Right cardiac atrium (tissue), 5 donors: ENCODE measurements at places on chromosomes 1 and 21.

DNA sequence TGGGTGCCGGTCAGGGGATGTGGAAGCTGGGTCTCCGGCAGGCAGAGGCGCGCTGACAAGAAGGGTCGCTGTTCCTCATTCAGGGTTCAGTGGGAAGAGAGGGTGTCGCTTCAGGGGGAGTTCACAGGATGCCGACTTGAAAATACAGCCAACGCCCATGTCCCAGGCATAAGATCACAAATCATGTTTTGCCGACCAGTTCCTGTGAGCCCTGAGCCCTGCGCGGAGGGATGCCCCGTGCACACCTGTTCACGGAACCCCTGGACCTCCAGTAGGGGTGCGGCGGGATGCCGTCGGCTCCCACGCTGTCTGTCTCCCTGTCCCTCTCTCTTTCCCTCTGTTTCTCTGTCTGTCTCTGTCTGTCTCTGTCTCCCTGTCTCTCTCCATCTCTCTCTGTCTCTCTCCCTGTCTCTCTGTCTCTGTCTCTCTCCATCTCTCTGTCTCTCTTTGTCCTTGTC, 26.8 kb downstream of the TP73 start:
- DNase-seq, result peak; percentile 35

GRCh38 chr21:43273016-43273707, 104.4 kb downstream of the CRYAA start:
- peak; percentile 4 for DNase-seq

DNA sequence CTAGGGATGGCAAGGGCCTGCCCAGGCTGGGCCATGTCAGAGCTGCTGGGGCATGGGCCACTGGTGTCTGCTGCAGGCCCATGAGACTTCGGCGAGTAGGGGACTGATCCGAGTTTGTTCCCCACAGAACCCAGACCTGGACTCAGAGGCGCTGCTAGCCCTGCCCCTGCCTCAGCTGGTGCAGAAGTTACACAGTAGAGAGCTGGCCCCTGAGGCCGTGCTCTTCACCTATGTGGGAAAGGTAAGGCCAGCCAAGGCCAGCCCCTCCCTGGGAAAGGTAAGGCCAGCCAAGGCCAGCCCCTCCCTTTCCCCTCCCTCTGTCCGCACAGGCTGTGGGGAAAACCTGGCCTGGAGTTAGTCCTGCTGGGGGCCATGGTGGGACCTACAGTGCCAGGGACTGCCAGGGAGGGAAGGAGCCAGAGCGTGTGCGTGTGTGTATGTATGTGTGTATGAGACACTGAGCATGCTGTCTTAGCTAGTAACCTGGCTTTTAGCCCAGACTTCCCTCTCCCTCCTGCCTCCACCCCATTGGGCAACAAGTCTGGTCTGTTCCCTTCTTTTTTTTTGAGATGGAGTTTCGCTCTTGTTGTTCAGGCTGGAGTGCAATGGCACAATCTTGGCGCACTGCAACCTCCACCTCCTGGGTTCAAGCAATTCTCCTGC, 8.0 kb downstream of the FAAH start:
- DNase-seq, result peak; percentile 82

DNA sequence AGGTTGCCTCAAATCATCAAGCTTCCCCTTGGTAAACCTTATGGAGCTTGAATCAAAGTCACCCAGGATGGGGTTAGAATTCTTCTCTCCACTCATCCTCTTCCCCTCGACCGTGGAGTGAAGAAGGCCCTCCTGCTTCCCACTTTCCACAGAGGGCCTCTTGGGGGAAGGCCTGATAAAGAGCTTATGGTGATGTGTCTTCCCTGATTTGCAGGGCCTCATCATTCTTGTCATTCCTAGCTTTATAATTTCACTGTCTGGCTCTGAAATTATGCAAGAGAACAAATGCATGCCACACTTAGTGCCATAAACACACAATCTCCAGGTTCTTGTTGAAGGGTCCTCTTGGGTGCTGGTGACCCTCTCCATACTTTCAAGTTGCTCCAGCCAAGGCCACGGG, 101.2 kb downstream of the HMGB4 start:
- no peak for DNase-seq

DNA sequence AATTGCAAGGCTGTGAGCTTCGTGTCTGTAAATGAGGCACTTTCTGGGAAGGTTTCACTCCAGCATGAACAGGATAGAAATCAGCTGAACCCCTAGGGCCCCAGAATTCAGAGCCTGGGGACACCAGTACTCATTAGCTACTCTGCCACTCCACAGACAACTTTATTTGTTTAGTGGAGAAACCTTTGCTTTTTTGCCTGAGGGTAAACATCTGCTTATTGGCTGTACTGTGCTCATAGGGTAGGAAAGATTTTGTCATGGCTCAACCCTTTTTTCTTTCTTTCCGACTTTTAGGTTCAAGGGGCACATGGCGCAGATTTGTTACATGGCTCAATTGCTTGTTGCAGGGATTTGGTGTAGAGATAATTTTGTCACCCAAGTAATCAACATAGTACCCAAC, 138.4 kb upstream of the BACE2 start:
- DNase-seq, result no peak

- DNase-seq, result no peak
Observed at GRCh38 chr1:157497987-157498735, 54.2 kb downstream of the FCRL5 start.

GRCh38 chr1:88001460-88001859, 672.8 kb downstream of the LMO4 start:
- no peak for DNase-seq

GRCh38 chr1:61348025-61348665, 265.8 kb downstream of the NFIA start:
- DNase-seq, result no peak

DNA sequence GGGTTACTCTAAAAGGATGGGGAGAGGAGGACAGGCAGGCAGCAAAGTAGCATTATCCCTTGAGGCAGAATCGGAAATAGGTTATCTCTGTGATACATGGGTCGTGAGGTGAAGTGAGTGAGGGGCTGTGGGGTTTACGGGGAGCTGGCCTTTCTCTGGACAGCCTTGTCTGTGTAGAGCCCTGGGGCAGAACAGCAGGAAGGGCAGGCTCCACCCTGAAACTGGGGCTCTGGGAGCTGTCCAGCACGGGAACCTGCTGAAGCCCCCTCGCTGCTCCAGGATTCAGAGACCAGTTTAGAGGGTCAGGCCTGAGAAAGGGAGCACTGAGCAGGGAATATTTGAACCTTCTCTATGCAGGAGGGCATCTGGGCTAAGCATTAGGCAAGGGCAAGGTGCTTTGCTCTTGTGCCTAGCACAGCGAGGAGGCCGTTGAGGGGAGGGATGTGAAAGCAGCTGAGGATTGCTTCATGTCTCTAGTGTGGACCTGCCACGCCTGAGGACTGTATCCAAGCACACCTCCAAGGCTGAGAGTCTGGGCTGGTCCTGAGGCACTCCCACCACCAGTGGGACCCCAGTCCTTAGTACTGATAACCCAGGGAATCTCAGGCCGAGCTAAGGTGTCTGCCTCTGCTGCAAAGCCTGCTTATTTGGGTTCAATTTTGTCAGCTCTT, 55.8 kb downstream of the NAV1 start:
- DNase-seq, result no peak

DNA sequence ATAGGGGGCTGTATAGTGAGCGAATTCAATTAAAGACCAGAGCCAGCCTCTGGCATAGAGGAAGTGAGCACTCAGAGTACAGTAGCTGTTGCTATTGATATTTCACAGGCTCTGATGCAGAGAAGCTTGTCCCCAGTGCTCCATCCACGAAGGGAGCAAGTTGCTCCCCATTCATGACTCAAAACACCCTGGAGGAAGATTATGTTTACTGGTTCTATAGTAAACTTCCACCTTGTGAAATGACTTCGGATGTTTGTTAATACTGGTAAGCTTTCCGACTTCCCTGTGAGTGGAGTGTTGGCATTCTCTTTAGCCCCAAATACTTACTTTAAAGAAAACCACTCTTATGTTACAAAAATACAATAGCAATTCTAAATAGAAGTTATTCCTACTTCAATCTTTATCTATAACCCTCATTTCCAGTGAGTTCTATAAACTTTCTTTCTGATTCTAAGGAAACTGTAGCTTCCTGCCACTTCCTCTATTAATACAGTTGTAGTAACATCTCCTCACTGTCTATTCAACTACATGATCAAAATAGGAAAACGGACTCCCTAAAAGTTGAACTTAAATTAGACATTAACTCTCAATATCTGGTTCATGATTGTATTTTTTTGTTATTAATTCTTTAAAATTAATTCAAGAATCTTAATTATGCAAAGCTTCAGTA, 46.4 kb downstream of the ZNF281 start:
- no peak for DNase-seq

GRCh38 chr1:13950637-13951036, 250.6 kb downstream of the PRDM2 start:
- DNase-seq, result no peak

GRCh38 chr1:237890822-237891221, at the start of gene ZP4:
TSS of gene ZP4 (minus strand) at chr1:237890922. CDS start at chr1:237890635, 287 bp downstream.
- no peak for DNase-seq

- no peak for DNase-seq
Observed at GRCh38 chr1:204314893-204315658, 44.7 kb downstream of the PLEKHA6 start.

- DNase-seq, result no peak
Observed at GRCh38 chr1:155379180-155379579, 58.5 kb downstream of the RUSC1 start.
